ENCODE measurements at places on chromosomes 1 and 21.

GRCh38 chr1:197017558-197018146 is 40.3 kb downstream of the CFHR5 start:
- no peak for DNase-seq

- DNase-seq, result no peak
Observed at GRCh38 chr1:246695136-246695535, 29.1 kb upstream of the SCCPDH start.

GRCh38 chr1:186735463-186735862 is 55.2 kb upstream of the PTGS2 start:
- no peak for DNase-seq

DNA sequence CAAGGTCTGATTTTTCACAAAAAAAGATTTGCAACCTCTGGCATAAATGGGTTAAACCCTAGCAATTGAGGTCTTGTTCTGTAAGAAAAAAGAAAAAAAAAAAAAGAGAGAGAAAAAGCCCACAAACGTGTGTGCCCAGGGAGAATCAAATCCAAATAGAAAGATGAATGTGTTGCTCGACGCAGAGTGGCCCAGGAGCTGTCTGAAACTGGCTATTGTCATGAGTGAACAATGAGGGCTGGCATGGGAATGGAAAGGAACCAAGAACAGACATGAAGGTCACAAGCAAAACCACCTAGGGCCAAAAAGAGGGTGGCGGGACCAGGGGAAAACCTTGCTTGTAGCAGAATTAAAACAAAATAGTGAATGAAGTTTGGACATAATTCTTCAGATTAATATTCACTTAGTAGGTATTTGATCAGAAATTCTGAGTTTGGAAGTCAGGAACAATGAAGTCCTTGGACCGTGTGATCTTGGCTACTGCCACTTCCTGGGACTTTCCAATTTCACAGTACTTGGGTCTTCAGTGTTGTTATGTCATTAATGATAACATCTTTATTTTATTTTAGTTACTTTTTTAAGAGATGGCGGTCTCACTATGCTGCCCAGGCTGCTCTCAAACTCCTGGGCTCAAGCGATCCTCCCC is 3.1 kb downstream of the ENO1 start:
- no peak for DNase-seq

- no peak for DNase-seq
Observed at GRCh38 chr1:196454792-196455191, 153.4 kb downstream of the KCNT2 start.

- DNase-seq, result no peak
Observed at GRCh38 chr1:98940069-98940721, 64.5 kb downstream of the PLPPR5 start.

DNA sequence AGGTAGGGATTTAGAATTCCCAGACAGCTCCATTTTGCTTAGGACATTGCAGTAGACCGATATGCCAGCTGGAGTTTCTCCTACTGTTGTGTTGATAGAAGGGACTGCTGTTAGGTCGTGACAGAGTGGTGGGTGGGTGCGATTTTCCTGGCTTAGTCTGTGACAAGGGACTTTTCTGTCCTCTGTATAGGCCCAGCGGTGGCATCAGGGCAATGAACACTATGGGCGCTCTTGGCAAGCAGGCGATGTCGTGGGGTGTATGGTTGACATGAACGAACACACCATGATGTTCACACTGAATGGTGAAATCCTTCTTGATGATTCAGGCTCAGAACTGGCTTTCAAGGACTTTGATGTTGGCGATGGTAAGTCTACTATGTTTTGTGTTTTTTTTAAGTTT is 321.8 kb downstream of the ZP4 start:
- DNase-seq, result no peak

GRCh38 chr1:29554208-29554778 is 318.0 kb downstream of the PTPRU start:
- DNase-seq, result no peak

GRCh38 chr1:90074970-90075391 is 80.1 kb downstream of the ZNF326 start:
- DNase-seq, result no peak

GRCh38 chr1:41773144-41773591 is 145.6 kb downstream of the HIVEP3 start:
- DNase-seq, result no peak

GRCh38 chr21:18499761-18500376 is 96.3 kb upstream of the TMPRSS15 start:
- peak; percentile 56 for DNase-seq

DNA sequence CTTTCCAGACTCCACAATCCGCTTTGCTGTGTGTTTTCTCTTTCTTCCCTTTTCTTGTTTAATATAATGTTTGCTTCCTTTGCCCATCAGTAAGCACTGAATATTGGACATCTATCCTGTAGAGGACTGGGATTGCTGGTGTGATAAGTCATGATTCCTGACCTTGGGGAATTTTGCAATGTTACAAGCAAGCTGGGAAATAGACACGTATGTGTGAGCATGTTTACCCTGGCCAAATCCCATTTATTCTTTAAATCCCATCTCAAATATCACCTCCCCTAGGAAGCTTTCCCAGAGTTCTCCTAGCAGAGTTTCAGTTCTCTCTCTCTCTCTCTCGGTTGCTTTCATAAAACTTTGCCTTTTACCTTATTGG is 155.3 kb downstream of the ROR1 start:
- no peak for DNase-seq

DNA sequence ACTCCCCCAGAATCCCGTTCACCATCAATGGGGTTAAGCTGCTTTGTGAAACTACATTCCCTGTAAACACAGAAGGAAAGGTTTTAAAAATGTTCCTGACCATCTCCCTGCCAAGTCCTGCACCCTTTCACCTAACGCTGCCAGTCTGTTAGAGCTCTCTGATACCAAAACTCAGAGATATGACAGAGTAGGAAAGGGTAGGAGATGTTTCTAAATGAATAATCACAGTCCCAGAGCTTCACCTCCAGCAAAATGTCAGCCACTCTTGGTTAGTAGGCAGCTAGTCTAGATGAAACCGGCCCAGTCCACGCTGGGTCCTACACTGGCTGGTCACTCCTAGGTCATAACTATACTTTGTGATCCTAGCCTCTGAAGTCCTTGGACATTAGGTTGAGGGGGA is 26.7 kb downstream of the SLAMF6 start:
- no peak for DNase-seq

GRCh38 chr1:62688687-62689085 is 500 bp upstream of the DOCK7 start:
- peak; percentile 40 for DNase-seq

DNA sequence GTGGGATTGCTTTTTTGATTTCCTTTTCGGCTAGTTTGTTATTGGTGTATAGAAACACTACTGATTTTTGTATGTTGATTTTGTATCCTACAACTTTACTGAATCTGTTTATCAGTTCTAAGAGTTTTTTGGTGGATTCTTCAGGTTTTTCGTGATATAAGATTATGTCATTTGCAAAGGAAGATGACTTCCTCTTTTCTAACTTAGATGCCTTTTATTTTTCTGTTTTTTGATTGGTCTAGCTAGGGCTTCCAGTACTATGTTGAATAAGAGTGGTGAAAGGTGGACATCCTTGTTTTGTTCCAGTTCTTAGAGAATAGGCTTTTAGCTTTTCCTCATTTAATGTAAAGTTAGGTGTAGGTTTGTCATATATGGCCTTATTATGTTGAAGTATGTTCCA is 13.1 kb upstream of the NHLH2 start:
- DNase-seq, result no peak

GRCh38 chr1:15146142-15146680 is 7.3 kb upstream of the TMEM51 start:
- DNase-seq, result no peak

GRCh38 chr21:44838039-44838895 is 20.4 kb upstream of the SUMO3 start:
- peak; percentile 25 for DNase-seq

DNA sequence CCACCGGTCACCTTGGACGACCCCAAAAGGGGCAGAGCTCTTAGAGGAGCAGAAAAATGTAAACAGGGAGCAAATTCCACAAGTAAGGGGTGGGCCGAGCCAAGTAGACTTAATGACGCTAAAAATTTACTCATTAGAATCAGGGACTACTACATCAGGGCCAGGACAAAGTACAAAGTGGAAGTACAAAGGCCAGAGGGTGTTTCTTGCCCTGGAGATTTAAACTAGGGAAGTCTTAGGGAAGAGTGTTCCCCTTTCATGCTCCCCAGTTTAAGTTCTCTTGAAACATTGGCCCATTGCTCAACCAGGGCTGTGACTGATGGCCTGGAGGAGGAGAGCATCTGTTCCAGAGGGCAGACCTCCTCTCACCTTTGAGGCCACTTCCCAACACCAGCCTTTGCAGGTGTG is 48.6 kb downstream of the BACH1 start:
- DNase-seq, result no peak

- no peak for DNase-seq
Observed at GRCh38 chr1:201266774-201267173, 16.5 kb upstream of the PKP1 start.

GRCh38 chr1:60359431-60359830 is 285.9 kb upstream of the C1orf87 start:
- no peak for DNase-seq

- peak; percentile 32 for DNase-seq
Observed at GRCh38 chr21:26047279-26047967, 123.1 kb downstream of the APP start.

- no peak for DNase-seq
Observed at GRCh38 chr1:174451408-174451807, 3.6 kb downstream of the GPR52 start.

- DNase-seq, result no peak
Observed at GRCh38 chr1:209607102-209607794, 23.7 kb downstream of the CAMK1G start.

DNA sequence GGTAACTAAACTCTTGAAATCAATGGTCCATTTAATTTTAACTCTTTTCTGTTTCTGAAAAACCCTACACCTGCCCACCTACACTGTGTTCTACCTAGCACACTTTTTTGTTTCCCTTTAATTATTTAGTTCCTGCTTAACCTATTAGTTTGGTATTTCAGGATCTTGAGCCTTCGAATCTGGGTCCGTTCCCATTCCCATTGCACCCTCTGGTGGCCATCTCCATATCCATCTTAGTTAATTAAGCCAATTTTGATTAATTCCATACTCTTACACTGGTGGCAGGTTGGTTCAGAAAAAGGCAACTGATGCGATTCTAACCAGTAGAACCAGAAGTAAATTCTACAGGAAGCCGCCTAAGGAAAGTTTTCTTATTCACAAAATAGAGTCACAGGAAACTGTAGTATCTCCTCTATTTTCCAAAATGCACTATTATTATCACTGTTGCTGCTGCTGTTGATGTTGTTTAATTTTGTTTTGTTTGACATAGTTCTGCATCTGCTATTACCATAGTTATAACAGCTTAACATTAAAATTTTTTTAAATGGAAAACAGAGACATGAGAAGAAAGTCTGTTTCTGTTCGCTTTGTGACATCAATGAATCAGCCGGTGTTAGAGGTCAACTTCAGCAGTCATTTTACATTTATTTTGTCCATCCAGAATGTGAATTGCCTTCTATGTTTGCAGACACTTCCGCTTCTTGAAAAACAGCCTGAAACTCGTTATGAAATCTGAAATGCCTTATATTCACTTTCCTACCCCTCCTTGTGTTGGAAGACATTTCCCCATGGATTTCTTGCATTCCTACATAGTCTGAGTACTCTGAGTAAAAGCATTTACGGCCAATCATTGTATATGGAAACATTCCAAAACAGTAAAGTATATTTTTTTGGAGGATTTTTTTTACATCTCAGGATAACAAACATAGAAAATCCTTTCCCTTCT is 115.5 kb upstream of the NCAM2 start:
- peak; percentile 53 for DNase-seq

DNA sequence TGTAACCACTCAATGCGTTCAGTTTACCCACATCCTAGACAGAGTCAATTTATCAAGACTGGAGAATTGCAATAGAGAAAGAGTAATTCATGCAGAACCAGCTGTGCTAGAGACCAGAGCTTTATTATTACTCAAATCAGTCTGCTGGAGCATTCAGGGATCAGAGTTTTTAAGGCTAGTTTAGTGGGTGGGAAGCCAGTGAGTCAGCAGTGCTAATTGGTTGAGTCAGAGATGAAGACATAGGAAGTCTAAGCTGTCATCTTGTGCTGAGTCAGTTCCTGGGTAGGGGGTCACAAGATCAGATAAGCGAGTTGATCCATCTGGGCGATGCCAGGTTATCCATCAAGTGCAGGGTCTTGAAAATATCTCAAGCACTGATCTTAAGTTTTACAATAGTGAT is 499.6 kb downstream of the MRPL39 start:
- DNase-seq, result no peak

GRCh38 chr1:200899954-200900867 is 5.5 kb downstream of the INAVA start:
- DNase-seq, result no peak

- no peak for DNase-seq
Observed at GRCh38 chr1:1058921-1059493, 15.1 kb downstream of the RNF223 start.
